Right ventricle myocardium superior (tissue), 1 donor: ENCODE measurements at places on chromosomes 2 and 18. TPM values are rescaled to one million over a fixed set of nuclear protein-coding genes. Genes with fewer than 3 reads are reported as not detected.

CASP10 gene
- 5.4 TPM for total RNA-seq

LIMS4 gene
- 2.4 TPM for total RNA-seq

PCGF1 gene
- total RNA-seq: 20.3 TPM

GDF7 gene
- 0.38 TPM for total RNA-seq

SPP2 gene
- not detected for total RNA-seq

CHST10 gene
- 11.7 TPM for total RNA-seq

MATN3 gene
- 0.16 TPM for total RNA-seq

LYPD6B gene
- total RNA-seq: not detected

HOXD13 gene
- not detected for total RNA-seq

MC5R gene
- not detected for total RNA-seq
